ENCODE measurements at places on chromosomes 1 and 21.

GRCh38 chr1:9438431-9439073, 100.7 kb upstream of the SLC25A33 start:
- H3K4me3 ChIP-seq = no peak overlapping the region
- peak; percentile 37 for DNase-seq
- peaks cover 76% of the 10 kb centered on the region for H3K4me1 ChIP-seq
- H3K36me3 ChIP-seq = no peaks in the 10 kb centered on the region

GRCh38 chr1:160951443-160952128, 3.0 kb downstream of the ITLN2 start:
- no peaks in the 10 kb centered on the region for H3K36me3 ChIP-seq
- H3K4me3 ChIP-seq = no peak overlapping the region
- DNase-seq = peak; percentile 40
- peaks cover 3% of the 10 kb centered on the region for H3K27me3 ChIP-seq
- no peak overlapping the region for H3K27ac ChIP-seq

- no peak within 1 kb of the TSS for H3K27ac ChIP-seq
- H3K27me3 ChIP-seq = peaks cover 72% of the 10 kb centered on the region
- no peaks in the 10 kb centered on the region for H3K36me3 ChIP-seq
- H3K4me1 ChIP-seq = peaks cover 28% of the 10 kb centered on the region
Measured at GRCh38 chr1:151839457-151840403, at the start of gene C2CD4D. C2CD4D (minus strand) TSS chr1:151839820; CDS start chr1:151838989, 831 bp downstream.

GRCh38 chr1:17795081-17795809, 40.1 kb downstream of the ACTL8 start:
- H3K27me3 ChIP-seq = peaks cover 93% of the 10 kb centered on the region
- DNase-seq = no peak
- no peak overlapping the region for H3K27ac ChIP-seq

GRCh38 chr1:20323613-20323920, 32.9 kb downstream of the VWA5B1 start:
- no peak overlapping the region for H3K4me3 ChIP-seq
- peaks cover 17% of the 10 kb centered on the region for H3K27me3 ChIP-seq
- no peak overlapping the region for H3K27ac ChIP-seq
- no peaks in the 10 kb centered on the region for H3K36me3 ChIP-seq

- H3K27ac ChIP-seq = no peak overlapping the region
- no peaks in the 10 kb centered on the region for H3K27me3 ChIP-seq
- H3K36me3 ChIP-seq = no peaks in the 10 kb centered on the region
- no peak for DNase-seq
Measured at GRCh38 chr1:31101147-31101502, 35.6 kb upstream of the PUM1 start.

GRCh38 chr1:46277658-46278373, 25.6 kb downstream of the LRRC41 start:
- H3K27me3 ChIP-seq = no peaks in the 10 kb centered on the region
- DNase-seq = no peak
- H3K4me3 ChIP-seq = no peak overlapping the region
- no peak overlapping the region for H3K27ac ChIP-seq
- peaks cover 45% of the 10 kb centered on the region for H3K36me3 ChIP-seq
- H3K4me1 ChIP-seq = no peaks in the 10 kb centered on the region

- no peak overlapping the region for H3K4me3 ChIP-seq
- H3K27me3 ChIP-seq = peaks cover 11% of the 10 kb centered on the region
- no peaks in the 10 kb centered on the region for H3K4me1 ChIP-seq
- DNase-seq = no peak
- H3K27ac ChIP-seq = no peak overlapping the region
Measured at GRCh38 chr21:34707876-34708325, 39.1 kb downstream of the CLIC6 start.

- DNase-seq = no peak
- H3K4me1 ChIP-seq = peaks cover 51% of the 10 kb centered on the region
- no peaks in the 10 kb centered on the region for H3K36me3 ChIP-seq
- H3K4me3 ChIP-seq = peak overlapping the region; percentile 90
- H3K27me3 ChIP-seq = no peaks in the 10 kb centered on the region
Measured at GRCh38 chr1:46204406-46204742, 1.2 kb downstream of the LURAP1 start.

DNA sequence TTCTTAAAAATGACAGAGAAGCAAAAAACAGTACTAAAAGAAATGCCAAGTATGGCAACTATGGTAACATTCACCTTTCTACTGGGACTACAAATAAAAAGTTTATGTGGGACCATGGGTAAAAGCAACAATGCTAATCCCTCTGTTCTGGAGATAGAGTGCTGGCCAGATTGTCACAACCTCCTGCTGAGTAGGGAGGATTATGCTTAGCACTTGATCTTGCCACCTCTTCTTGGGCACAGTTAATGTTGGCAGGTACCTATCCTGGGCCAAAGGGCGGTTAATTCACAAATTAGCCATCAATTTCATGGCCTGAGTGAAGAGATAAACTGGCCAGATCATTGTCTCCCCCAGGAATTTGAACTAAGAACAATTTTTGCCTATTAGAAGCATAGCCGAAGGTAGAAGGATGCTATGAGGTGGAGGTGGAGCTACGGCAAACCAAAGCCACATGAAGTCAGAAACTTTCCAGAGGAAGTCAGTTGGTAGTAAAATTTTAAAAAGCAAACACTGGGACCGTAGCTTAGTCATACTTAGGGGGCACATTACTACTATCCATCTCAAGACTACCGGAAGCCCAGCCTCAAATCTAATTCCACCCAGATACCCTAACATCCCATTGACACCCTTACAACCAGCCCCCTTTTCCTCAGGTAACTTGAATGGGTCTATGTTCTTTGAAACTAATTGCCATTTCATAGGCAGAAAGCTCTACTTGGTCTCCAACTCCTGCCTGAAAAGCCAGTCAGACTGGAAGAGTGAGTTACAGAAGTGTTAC, 2.7 kb downstream of the SCYL3 start:
- H3K27ac ChIP-seq = no peak overlapping the region
- peaks cover 28% of the 10 kb centered on the region for H3K36me3 ChIP-seq
- H3K27me3 ChIP-seq = no peaks in the 10 kb centered on the region
- H3K4me1 ChIP-seq = peaks cover 41% of the 10 kb centered on the region

DNA sequence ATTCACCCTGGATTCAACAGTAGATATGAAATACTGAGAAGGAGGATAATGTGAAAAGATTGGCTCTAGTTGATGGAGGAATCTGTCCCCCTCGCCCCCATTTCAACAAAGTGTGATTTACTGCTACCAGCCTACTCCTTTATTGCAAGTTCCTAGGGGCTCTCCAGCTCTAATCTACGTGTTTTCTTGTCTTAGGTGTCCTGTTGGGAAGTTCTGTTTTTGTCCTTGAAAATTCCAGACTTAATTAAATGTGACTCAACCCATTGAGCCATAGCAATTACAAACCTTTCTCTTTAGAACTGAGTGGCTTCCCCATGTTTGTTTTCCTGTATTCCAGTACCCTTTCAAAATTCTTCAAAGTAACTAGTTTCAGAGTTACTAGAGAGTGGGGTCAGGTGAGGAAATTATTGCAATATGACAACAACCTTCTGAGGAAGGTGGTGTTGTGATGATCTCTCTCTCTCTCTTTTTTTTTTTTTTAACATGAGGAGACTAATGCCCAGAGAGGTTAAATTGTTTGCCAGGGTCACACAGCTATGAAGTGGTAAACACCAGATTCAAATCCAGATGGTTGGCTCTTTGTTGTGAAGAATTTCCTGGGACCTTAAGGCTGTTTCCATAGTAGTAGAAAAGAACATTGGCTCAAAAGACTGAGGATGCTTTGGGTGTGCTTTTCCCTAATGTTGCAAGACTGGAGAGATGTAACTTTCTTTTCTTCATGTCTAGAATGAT, 3.5 kb downstream of the RGL1 start:
- no peaks in the 10 kb centered on the region for H3K27me3 ChIP-seq
- no peak overlapping the region for H3K27ac ChIP-seq
- H3K4me3 ChIP-seq = peak overlapping the region; percentile 76
- H3K4me1 ChIP-seq = peaks cover 86% of the 10 kb centered on the region
- no peaks in the 10 kb centered on the region for H3K36me3 ChIP-seq

- no peak for DNase-seq
- H3K4me1 ChIP-seq = no peaks in the 10 kb centered on the region
- H3K36me3 ChIP-seq = no peaks in the 10 kb centered on the region
- no peak overlapping the region for H3K4me3 ChIP-seq
- no peaks in the 10 kb centered on the region for H3K27me3 ChIP-seq
Measured at GRCh38 chr1:169201084-169201619, 94.7 kb downstream of the ATP1B1 start.

- H3K27me3 ChIP-seq = peaks cover 46% of the 10 kb centered on the region
- H3K27ac ChIP-seq = no peak overlapping the region
- H3K4me3 ChIP-seq = no peak overlapping the region
- no peak for DNase-seq
Measured at GRCh38 chr1:7085521-7085920, 300.3 kb downstream of the CAMTA1 start.

DNA sequence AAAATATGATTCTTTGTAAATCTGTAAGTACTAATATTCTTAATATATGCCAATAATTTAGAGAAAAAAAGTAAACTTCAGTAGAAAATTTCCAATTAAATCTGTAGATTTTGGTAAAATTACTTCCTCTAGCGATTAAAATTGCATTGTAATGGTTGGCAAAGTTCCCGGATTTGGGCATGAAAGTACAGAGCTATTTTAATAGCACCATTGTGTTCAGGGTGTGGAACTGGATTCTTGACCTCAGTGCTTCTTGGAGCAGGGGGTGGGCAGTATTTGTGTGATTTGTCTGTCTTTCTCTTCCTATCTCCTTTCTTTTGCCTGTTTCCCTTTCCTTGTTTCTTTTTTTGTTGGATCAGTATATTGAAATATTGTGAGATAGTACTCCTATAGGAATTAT, 72.1 kb downstream of the DNM3 start:
- no peaks in the 10 kb centered on the region for H3K27me3 ChIP-seq
- no peak overlapping the region for H3K4me3 ChIP-seq
- no peaks in the 10 kb centered on the region for H3K36me3 ChIP-seq
- H3K27ac ChIP-seq = peak overlapping the region; percentile 67

DNA sequence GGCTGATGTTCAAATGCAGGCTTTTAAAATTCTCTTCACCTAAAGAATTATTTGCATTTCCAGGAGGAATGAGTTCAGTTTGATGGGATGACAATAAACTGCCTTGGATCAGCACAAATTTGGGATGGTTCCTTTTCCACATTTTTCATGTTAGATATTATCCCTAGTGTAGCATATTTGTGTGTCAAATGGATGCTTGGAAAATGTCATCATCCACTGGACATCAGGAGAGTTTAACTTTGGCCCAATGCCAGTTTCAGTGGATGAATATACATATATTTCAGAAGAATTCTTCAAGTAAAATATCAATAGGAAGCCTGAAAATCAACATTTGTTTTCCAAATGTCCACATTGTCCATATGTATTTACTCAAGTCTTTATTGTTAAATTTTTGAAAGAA, 116.5 kb upstream of the COL24A1 start:
- no peak for DNase-seq
- no peaks in the 10 kb centered on the region for H3K36me3 ChIP-seq
- H3K27me3 ChIP-seq = no peaks in the 10 kb centered on the region
- H3K27ac ChIP-seq = no peak overlapping the region
- no peaks in the 10 kb centered on the region for H3K4me1 ChIP-seq

DNA sequence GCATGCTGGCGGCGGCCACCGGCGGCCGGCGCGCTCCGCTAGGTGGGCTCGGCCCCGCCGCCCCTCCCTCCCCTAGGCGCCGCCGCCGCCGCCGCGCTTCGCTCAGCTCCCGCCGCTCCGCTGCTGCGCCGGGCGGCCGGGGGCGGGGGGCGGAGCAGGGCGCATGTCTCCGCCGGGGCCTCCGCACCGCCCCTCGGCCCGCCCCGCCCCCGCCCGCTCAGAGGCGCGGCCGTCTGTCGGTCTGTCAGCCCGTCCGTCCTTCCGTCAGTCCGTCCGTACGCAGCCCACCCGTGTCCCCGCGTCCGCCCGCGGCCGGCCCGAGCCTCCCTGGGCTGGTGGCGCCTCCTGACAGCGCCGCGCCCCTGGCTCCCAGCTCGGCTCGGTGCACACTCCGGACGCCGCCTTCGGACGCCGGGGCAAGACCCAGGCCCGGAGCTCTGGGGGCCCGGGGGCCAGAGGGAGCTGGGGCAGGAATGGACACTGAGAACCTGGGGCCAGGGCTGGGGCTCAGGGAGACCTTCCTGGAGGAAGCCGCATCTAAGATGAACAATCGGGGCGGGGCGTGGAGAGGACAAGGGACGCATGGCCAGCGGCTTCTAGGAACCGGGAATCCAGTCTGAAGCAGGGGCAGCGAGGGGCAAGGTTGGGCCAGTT, at the start of gene GPR153:
GPR153 (minus strand) TSS at position 138 of the 654 bp plus-strand sequence. CDS start 6,193 bp downstream, outside the sequence.
- H3K4me3 ChIP-seq = peak within 1 kb of the TSS; percentile 79
- DNase-seq = peak; percentile 74
- H3K4me1 ChIP-seq = peaks cover 51% of the 10 kb centered on the region

- peaks cover 99% of the 10 kb centered on the region for H3K27me3 ChIP-seq
- no peak for DNase-seq
- peaks cover 10% of the 10 kb centered on the region for H3K4me1 ChIP-seq
- no peaks in the 10 kb centered on the region for H3K36me3 ChIP-seq
- no peak overlapping the region for H3K4me3 ChIP-seq
Measured at GRCh38 chr1:239999170-239999569, 92.5 kb upstream of the FMN2 start.

DNA sequence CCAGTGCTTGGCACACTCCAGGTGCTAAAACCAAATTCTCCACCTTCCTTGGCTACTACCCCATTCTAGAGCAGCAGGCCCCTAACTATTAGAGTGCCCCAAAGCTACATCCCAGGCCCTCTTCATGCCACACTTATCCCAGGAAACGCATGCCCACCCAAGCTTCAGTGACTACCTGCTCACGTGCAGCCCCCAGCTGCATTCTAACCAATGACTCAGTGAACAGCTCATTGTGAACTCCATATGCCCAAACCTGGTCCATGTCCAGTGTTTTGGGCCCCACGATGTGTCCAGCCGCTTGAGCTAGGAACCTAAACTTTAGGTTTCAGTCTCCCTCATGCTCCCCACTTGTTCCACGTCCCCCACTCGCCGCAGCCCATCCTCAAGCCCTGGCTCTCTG, 41.5 kb downstream of the NKAIN1 start:
- no peaks in the 10 kb centered on the region for H3K36me3 ChIP-seq
- no peak overlapping the region for H3K4me3 ChIP-seq
- no peak overlapping the region for H3K27ac ChIP-seq
- no peak for DNase-seq

All from left ventricle myocardium inferior (tissue), 1 donor.